ENCODE measurements at places on chromosomes 16 and 17.

- no peak for DNase-seq
These were observed 486 bp upstream of the WSB1 start for GRCh38 chr17:27293359-27293897.

DNA sequence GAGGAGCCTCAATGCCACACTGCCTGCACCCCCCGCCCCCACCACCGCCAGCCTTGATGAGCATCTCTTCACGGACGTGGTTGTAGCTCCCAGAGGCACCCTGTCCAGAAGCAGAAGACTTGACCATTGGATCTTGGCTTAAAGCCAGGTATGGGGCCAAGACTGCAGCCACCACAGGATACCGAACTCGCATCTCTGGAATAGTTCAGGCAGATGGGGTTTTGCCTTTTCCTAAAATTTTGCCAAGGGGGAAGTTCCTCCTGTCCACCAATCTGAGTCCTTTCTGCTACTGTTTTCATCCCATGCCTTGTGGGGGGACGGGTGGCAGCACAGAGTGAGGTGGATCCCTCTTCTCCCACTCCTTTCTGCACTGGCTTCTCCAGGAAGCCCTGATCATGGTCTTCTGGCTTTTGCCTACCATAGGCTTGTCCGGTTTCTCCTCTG lies 939 bp downstream of the CORO6 start:
- no peak for DNase-seq

DNA sequence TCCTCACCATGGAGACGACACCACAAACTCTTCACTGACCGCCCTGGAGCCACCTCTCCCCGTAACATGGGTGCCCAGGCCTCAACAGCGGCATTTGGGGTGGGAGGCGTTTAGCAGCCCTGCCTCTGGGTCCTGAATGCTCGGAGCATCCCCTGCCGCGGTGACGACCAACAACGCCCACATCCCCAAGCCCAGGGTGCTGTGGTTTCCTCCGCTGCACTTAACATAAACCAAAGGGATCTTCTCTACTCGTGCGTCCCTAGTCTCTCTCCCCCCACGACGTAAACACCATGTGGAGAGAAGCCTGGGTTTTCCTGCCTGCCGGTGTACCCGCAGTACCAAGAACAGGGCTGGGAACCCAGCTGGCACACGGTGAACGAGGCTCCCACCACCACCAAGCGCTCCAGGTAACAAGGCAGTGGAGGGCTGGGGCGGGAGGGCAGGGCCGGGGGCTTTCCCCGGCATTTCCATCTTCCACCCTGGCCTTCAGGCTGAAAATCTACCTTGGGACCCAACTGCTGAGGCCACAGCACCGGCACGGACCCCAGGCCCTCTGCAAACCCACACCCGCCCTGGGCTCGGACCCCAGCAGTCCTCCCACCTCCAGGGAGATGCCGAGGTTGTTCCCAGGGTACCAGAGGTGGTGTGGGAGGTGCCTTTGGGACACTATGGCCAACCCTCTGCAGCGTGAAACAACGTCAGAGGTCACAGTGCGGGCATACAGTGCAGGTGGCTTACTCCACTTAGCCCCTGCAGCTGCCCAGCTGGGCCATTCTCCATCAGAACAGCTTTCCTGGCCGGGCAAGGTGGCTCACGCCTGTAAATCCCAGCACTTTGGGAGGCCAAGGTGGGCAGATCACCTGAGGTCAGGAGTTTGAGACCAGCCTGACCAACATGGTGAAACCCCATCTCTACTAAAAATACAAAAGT lies 54.3 kb downstream of the TIMM22 start:
- no peak for DNase-seq

GRCh38 chr16:69531988-69532387 lies 33.8 kb upstream of the NFAT5 start:
- no peak for DNase-seq

GRCh38 chr16:3608069-3608468 lies 3.3 kb downstream of the SLX4 start:
- DNase-seq = no peak

Measured in SW 1271 (cell line).